ENCODE measurements at places on chromosomes 3 and 15.

- DNase-seq, result no peak
Observed at GRCh38 chr3:170095771-170096170, 58.0 kb downstream of the GPR160 start.

DNA sequence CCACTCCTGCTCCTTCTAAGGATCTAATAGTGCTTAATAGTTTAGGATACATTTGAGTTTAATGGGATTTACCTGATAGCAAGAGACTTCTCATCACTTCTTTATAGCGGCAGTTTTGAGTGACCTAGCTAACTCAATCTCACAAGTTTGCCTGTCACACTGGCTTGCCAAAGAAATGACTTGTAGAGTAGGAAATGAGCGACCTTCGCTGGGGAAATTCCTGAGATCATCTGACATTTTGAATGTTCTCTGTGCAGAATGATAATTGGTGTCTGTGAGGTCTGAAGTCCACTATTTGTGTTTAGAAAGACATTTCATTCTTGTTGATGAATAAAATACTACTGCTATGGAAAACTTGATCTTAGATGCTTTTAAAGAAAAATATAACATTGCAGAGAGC lies 30.3 kb downstream of the SUCLG2 start:
- no peak for DNase-seq

GRCh38 chr15:39461536-39462130 lies 119.2 kb upstream of the THBS1 start:
- DNase-seq, result no peak

- DNase-seq, result no peak
Observed at GRCh38 chr15:100204211-100204610, 137.6 kb downstream of the ADAMTS17 start.

DNA sequence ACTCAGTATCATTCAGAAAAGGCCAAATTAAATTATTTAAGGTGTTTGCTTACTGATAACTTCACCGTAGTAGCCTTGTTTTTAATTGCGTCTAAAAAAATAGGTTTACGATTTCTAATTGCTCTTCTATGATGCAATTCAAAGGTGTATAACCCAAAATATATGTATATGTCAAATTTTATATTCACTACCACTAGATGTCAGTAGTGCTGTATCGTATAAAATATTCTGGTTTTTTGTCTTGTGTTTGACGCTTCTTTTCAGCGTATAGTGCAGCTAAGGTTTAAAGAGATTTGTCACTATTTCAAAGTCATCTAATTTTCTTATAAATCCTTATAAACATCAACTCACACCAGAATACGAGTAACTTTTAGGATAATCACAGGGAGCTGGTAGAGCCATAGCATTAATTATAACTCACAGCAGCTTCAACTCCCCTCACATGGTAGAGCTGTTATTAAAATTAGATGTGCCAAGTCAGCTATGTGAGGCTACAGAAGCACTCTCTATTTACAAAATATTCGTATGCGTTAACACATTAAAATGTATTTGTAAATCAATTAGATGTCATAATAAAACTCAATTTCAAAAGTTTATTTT lies 3.5 kb downstream of the PFN2 start:
- DNase-seq, result peak; percentile 45

GRCh38 chr3:123805504-123805903 lies 78.6 kb downstream of the MYLK start:
- no peak for DNase-seq

GRCh38 chr3:108767253-108767652 lies 10.0 kb upstream of the RETNLB start:
- DNase-seq, result no peak

GRCh38 chr3:58350627-58351013 lies 17.9 kb downstream of the PXK start:
- no peak for DNase-seq

DNA sequence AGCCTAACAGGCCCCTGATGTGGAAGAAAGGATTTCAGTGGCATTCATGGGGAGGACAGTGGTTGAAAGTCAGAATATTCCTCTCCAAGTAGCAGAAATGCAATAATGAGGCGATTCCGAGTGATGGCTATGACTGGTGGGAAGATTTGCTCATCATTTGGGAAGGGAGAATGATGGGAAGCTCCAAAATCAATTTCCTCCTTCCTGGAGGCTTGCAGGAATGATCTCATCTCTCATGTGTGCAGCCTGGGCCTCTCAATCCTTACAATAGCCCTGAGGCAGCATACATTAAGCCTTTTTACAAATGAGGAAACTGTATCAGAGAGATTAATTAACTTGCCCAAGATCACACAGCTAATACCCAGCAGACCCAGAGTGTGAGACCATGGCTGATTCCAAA lies 58.7 kb downstream of the BOC start:
- DNase-seq, result no peak

DNA sequence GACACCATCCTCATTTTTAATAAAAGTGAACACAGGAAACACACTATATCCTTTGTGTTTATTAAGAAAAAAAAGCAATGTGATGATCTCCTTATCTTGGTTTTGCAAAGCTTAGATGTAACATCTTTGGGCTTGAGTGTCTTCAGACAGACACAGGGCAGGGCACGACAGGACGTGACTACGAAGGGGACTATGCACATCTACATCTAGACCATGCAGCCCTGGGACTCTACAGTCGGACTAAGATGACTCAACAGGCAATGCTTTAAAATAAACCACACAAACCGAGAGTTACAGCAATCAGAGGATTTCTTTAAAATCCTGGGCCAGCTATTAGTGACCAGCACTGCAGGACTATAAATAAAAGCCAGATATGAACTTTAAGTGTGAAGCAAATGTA lies 22.8 kb upstream of the TM2D3 start:
- no peak for DNase-seq

DNA sequence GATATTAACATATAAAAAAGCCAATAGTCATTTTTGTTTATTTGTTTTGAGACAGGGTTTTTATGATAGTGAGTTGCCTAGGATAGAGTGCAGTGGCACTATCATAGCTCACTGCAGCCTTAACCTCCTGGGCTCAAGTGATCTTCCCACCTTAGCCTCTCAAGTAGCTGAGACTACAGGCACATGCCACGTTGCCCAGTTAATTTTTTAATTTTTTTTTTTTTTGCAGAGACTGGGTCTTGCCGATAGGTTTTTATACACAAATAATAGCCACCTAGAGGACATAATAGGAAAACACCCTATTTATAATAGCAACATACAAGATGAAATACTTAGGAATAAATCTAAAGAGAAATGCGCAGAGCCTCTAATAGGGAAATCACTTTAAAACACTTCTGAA lies 13.3 kb downstream of the EIF3J start:
- no peak for DNase-seq

GRCh38 chr3:146803745-146804144 lies 198.6 kb upstream of the PLSCR5 start:
- DNase-seq, result no peak

- no peak for DNase-seq
Observed at GRCh38 chr3:10396083-10396482, 75.2 kb upstream of the SEC13 start.

DNA sequence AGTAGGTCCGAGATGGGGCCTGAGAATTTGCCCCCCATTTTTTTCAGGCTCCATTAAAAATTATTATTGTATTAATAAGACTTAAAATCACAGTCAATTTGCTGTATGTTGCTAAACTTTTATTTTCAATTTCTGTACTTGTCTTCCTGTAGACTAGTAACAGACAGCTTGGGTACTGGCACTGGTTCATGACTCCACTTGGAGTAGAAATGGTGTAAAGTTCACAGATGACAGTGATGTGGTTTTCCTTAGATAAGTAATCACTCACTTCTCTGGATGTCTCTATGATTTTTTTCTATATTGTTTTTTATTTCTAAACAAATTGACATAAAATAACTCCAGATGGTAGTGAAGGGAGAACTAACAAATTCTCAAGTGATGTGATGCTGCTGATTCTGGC lies 15.6 kb upstream of the ZNF80 start:
- no peak for DNase-seq

DNA sequence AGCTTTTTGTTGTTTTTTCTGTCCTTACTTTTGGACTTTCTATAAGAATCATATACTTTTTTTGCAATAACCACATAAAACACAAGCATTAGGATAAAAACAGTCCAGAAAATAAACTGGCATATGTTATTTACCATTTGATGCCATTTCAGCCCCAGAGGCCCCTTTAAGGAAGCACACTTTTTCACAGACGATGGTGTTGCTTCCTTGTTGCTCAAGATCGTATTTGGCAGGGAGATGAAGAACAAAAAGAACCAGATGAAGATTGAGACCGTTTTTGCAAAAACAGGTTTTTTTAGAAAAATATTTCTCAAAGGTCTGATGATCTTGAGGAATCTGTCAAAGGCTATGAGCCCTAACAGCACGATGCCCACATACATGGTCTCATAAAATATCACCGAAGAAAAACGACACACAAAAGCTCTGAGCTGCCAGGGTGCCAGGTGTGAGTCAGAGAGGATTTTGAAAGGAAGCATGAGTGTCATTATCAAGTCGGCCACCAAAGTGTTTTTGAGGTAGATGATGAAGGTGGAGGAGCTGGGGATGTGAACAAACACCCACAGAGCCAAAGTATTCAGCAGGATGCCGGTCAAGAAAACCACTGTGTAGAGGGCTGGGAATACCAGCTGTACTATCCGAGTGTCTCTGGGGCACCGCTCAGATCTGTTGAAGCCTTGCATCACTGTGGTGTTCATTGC lies 902 bp downstream of the P2RY13 start:
- no peak for DNase-seq

DNA sequence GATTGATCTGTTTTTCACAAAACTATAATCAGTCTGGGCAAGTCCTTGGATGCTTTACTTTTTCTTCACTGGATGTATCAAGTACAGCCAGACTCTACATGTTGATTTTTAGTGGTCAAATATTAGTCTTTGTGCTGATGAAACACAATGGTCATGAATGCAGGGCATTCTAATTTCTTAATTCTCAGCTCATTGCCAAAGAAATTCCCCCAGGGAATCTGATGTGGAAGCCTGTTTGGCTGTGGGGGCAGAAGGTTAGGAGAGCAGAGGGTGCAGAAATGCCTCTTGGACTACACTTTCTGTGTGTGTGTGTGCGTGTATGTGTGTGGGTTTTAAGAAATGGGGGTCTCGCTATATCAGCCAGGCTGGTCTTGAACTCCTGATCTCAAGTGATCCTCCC lies 48.7 kb upstream of the HACD2 start:
- no peak for DNase-seq

DNA sequence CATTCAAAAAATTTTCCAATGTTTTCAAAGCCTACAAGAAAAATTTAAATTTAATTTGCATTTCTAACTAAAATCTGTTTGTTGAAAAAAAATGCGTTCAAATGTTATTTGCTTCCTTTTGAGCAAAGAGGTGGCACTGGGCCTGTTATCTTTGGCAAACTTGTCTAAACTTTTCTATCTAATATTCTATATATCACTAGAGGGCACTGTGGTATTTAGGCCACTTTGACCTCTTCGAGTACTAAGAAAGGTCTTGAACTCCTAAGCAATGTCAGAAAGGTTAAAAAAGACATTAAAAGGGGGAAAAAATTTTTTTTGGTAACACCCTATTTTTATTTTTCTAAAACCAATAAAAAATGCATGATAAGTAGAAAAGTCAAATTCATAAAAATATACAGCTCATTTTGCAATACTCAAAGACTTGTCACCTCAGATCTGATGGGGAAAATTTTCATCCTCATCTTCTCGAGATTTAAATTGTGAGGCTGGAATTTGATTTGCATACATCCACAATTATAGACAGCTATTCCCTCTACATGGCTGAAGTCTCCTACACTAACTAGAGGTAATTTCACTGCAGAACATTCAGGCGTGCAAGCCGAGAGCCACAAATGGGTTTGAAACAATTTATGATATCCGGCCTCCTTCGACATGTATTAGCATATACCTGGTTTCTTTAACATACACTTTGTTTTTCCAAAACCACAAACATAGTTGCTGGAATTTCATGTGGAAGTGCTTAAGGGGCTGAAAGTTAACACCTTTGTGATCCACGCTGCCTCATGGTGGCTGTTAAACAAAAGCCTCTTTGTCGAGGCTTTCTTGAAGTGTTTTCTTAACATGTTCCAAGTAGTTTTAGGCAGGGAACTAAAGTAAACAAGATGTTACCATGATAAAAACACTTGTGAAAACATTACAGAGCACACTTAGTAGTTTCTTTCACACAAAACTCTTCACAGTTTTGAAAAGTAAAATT lies 576.4 kb downstream of the FOXP1 start:
- DNase-seq, result no peak

DNA sequence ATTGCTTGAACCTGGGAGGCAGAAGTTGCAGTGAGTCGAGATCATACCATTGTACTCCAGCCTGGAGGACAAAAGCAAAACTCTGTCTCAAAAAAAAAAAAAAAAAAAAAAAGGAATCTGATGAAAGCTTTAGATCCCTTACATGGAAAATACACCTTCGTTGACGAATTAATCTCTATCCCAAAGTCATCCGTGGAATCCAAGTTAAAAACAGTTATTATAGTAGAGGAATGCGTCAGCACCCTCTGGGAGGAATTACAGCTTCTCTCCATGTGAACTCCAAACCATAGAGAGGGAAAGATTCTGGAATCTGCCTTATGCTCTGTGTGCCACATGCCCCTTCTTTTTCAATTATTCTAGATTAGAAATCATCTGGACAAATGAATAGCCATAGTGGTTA lies 192.3 kb upstream of the C2CD4B start:
- no peak for DNase-seq

DNA sequence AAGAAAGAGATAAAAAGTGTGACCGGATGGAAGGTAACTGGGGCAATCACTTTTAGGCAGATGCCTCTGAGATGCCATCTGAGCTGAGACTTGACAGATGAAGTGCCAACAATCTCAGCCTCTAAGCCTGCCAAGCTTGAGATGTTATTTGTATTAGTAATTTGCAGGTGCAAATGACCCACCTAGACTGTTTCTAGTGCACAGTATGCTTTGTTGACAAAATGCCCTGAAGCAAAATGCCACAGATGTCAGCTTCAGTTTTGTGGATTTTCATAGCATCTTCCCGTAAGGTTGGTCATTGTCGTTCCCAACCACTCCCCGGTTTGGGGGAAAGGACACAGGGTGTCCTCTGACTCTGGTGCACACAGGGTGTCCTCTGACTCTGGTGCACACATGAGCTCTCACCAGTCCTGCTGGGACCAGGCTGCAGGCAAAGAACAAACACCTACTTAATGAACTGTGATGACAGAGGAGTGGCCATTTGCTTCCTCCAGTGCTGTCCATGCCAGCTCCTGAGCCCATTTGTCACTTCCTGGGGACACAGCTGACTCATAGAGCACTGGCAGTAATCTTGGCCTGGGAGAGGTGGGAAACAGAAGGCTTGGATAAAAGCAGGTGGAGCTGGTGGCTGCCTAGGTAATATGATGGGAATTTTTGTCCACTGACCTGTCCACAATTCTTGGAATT lies 16.7 kb upstream of the PPP1R2 start:
- no peak for DNase-seq

GRCh38 chr3:6577584-6577983 lies 283.3 kb upstream of the GRM7 start:
- no peak for DNase-seq

GRCh38 chr15:52021892-52022540 lies 3.0 kb downstream of the MAPK6 start:
- DNase-seq, result no peak

GRCh38 chr3:18234717-18235335 lies 190.3 kb downstream of the SATB1 start:
- DNase-seq, result no peak

All from retina (tissue), 1 donor.